ENCODE measurements at places on chromosomes 12 and 14.

DNA sequence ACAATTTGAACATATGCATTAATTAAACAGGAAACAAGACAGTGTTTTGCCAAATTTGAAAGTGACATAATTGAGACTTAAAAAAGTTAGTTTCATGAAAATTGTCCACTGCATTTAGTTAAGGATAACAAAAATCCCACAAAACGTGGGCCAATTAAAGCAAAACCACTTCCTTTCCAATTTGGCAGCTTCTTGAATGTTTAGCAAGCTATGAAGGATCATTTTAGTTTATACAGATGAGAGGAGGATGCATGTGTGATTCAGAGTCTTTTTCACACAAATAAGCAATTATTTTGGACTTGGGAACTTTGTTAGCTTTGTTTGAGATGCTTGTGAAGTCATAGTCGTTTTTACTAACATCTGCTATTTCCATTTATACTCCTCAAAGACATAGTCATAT lies 109.6 kb downstream of the ATXN7L3B start:
- no peak for DNase-seq

GRCh38 chr12:66409195-66409871 lies 107.0 kb downstream of the HELB start:
- DNase-seq = no peak

DNA sequence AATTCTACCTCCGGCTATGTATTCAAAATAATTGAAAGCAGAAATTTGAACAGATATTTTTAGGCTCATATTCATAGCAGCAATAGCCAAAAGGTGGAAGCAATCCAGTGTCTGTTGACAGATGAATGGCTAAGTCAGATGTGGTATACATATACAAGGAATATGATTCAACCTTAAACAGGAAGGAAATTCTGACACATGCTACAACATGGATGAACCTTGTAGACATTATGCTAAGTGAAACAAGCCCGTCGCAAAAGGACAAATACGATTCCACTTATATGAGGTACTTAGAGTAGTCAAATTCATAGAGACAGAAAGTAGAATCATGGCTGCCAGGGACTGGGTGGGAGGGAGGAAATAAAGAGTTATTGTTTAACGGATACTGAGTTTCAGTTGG lies 331.6 kb downstream of the PCNX1 start:
- no peak for DNase-seq

DNA sequence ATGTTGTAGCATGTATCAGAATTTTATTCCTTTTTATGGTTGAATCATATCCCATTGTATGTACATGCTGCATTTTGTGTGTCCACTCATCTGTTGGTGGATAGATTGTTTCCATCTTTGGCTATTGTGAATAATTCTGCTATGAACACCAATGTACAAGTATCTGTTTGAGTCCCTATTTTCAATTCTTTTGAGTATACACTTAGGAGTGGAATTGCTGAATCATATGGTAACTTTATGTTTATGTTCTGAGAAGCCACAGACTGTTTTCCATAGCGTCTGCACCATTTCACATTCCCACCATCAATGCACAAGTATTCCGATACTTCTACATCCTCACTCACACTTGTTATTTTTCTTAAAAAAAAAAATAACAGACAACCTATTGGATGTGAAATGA lies 91.5 kb downstream of the ARF6 start:
- DNase-seq = no peak

DNA sequence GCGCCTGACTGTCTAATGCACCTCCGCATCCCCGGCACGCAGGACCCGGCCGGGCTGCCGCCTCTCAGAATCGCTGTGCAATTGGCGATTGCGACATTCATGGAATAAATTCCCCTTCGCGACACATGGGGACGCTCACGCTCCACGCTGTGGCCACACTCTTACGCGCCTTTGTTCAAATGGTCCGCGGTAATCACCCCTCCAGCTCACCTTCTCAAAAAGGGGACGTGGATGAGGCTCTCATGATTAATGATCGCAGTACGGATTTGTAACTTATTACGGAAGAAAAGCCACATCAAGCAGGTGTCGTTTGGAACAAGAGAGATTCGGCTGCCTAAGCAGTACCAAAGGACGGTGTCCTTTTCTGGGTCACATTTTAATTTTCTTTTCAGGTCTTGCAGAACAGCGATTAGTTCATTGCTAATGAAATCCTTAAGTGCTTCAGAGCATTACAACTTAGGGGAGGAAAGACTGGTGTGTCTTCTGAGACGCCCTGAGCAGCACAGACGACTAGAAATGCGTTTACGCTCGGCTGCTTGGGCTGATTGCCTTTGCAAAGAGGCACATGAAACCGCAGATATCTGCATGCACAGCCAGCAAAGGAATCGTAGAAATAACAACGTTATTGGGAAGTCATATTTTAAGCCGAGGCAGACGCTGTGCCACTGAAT lies 37.3 kb upstream of the ADGRD1 start:
- DNase-seq = no peak

GRCh38 chr12:5295996-5296395 lies 135.9 kb upstream of the NTF3 start:
- no peak for DNase-seq

GRCh38 chr12:121626087-121626852 lies at the start of gene ORAI1:
TSS of gene ORAI1 (plus strand) at chr12:121626530.
- DNase-seq = peak; percentile 95

- no peak for DNase-seq
Measured at GRCh38 chr12:92597997-92598396, 104.8 kb upstream of the PLEKHG7 start.

DNA sequence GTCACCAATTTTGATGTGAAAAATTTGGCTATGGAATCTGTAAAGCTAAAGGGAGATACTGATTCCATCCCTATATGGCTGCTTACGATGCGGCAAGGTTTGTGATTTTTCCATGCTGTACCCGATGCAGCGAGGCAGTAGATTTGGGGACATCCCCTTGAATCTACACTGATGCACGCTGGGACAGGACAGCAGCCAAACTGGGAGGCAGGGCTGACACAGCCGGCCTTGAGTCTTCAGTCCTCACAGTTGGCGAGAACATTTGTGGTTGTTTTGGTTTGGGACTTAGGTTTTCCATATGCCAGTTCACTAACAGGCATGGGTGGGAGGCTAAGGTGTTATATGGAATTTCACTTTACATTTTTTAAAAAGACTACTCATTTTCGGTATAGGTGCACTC lies 3.8 kb downstream of the GALNT16 start:
- no peak for DNase-seq

GRCh38 chr14:29321646-29322045 lies 555.1 kb downstream of the FOXG1 start:
- no peak for DNase-seq

DNA sequence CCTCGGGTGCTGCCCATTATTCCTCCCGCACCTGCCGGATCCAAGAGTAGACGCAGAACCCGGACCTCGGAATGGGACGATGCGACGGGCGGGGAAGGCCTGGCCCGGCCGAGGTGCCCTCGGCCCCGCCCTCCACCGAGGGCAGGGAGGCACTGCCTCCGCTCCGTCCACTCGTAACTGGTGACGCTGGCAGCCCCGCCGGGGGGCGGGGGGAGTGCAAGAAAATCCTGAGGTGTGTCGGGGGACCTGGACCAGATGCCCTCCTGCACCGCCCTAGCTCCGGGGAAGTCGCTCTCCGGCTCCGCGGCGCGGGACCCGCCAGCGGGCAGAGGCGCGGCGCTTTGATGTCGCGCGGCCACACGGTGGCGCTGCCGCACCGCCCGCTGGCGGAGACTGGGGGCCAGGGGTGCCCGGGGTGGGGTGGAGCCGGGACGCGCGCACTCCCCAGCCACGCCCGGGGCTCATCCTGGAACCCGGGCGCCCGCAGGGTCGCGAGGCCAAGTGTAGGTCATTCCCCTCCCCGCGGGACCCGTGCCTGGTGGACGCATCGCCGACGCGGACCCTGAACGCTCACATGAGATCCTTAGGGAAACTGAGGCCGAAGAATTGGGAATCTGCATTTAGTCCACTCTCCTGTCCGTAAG lies 202.8 kb downstream of the TTC8 start:
- DNase-seq = peak; percentile 44

- DNase-seq = no peak
Measured at GRCh38 chr12:109461846-109462756, 15.0 kb downstream of the KCTD10 start.

- DNase-seq = no peak
Measured at GRCh38 chr12:57213763-57214397, 2.7 kb upstream of the NXPH4 start.

GRCh38 chr12:14256121-14256520 lies 109.4 kb upstream of the ATF7IP start:
- DNase-seq = peak; percentile 5

DNA sequence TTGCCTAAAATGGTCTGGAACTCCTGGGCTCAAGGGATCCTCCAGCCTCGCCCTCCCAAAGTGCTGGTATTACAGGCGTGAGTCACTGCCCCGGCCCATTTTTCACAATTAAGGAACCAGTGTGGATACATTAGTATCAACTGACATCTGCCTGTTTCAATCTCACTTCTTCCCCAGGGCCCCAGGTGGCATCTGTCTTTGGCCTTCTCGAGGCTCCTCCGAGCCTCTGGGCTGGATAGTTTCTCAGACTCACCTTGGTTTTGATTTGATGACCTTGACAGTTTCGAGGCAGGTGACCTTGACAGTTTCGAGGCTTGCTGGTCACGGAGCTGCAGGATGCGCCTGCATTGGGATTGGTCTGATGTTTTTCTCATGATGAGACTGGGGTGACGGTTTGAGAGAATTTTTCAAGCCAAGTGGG lies 41.0 kb upstream of the NCOR2 start:
- no peak for DNase-seq

- peak; percentile 19 for DNase-seq
Measured at GRCh38 chr12:68113644-68114043, 45.9 kb downstream of the IFNG start.

GRCh38 chr14:101590616-101591015 lies 29.3 kb downstream of the DIO3 start:
- no peak for DNase-seq

GRCh38 chr14:55705651-55706364 lies 125.8 kb downstream of the KTN1 start:
- no peak for DNase-seq

DNA sequence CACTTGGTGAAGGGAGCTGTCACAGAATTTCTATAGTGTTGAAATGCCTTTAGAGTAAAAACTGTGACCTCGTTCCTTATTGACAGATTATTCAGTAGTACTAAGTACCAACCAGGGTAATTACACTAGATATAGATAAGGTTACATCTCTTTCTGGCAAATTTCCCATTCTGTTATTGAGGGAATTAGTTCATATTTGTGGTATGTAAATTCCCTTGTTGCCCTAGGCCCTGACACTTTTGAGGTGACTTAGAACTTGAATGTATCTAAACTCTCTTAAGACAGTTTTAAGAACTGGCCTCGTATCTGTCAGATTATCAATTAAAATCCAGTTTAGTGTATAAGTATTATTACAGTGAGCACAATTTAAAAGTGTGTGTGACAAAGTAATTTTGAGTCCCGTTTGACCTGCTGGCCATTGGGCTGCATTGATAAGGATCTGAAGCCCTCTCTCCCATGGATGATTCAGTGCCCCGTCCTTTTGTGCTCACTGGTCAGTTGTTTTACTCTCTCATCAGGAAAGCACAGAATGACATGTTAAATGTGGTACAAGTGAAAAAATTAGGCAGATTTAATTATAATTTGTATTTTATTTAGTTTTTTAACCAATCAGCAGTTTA lies 123.2 kb downstream of the GPR135 start:
- DNase-seq = no peak

DNA sequence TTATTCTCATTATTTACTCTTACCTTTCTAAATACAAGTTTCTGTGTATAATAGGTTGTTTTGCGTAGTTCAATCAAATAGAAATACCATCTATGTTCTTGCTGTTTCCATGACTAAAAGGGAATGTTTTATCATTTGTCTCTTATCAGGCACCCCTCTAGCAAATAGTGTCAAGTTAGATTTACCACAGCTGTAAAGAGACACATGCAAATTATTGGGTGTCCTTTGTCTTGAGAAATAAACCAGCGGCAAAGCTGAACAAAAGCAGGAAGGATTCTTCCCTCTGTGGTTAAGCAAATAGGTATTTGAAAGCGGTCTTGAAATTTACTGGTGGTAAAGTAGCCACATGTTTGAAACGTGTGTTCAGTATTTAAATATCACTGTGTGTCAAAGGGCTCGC lies 405.9 kb downstream of the TMTC2 start:
- DNase-seq = no peak

DNA sequence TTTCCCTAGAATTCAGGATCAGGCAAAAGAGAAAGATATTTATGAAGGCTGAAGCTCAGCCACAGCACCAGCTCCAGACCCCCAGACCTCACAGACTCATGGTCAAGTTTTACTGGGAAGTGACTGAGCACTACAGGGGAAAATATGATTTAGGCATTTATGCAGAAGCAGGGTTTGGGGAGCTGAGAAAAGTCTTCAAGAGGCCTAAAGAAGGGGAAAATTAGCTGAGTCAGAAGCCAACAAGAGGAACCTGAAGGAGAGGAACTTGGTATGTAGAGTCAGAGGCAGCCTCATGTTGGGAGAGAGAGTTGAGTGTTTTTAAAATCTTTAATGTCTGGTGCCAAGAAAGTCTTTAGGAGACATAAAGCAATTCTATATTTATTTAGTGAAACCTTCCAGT lies 63.0 kb downstream of the FOS start:
- no peak for DNase-seq

DNA sequence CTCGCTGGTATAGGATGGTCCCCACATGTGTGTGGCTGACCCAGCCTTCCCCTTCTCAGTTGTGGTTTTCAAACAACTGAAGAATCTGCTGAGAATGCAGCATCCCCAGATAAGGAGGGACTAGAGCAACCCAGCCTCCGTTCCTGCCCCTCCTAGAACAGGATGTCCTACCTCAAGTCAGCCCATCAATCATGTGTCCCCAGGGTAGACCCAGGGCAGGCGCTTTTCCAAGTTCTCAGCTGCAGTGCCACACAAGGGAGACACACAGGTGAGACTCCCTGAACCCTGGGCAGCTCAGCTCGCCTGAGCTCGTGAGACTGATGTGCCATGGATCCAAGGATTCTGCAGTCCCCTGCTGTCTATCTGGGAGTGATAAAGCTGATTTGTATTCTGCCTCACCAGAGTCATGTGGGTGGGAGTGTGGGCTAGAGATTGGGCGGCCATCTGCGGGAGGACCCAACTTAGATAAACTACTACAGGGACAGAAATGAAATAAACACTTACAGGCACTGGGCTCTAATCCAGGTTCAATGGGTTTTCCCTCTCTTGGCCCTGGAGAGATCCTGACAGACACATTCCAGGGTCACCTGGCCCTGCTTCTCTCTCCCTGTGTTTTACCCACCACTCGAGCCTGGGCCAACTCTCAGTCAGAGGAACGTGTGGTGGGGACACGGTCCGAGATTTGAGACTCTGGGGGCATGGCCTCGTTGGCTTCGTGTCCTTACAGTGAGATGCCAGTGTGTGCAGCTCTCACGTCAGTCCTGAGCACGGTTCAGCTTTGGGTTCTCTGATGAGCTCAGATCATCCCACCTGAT lies 303.5 kb upstream of the SFSWAP start:
- no peak for DNase-seq

- DNase-seq = no peak
Measured at GRCh38 chr14:48665077-48665784, 920.9 kb downstream of the RPS29 start.

GRCh38 chr14:20632831-20633691 lies 8.4 kb downstream of the OR6S1 start:
- peak; percentile 41 for DNase-seq
